ENCODE measurements at places on chromosomes 4 and X.

GRCh38 chr4:9970399-9971011 lies 50.8 kb downstream of the SLC2A9 start:
- DNase-seq, result no peak

GRCh38 chr4:26330946-26331345 lies 10.1 kb downstream of the RBPJ start:
- DNase-seq, result no peak

GRCh38 chrX:151774421-151774820 lies 39.9 kb downstream of the CNGA2 start:
- DNase-seq, result no peak

- DNase-seq, result no peak
These were observed 1.1 kb downstream of the PLXNA3 start for GRCh38 chrX:154458954-154459778.

DNA sequence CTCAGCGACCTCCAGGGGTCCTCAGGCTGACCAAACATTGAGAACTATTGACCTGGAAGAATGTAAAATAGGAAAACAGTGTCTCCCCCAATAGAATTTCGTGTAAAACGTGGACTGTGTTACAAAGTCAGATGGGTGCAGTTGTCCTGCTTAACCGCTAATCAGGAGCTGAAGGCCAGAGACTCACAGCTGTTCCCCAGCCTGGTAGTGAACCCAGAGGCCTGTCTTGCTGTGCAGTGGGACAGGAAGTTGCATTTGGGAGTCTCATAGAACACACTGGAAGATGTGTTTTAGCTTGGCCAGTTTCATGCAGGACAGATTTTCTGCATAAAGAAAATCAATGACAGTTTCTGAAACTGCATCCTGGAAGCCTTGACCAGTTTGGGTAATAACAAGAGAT lies 151.5 kb downstream of the PTTG2 start:
- no peak for DNase-seq

DNA sequence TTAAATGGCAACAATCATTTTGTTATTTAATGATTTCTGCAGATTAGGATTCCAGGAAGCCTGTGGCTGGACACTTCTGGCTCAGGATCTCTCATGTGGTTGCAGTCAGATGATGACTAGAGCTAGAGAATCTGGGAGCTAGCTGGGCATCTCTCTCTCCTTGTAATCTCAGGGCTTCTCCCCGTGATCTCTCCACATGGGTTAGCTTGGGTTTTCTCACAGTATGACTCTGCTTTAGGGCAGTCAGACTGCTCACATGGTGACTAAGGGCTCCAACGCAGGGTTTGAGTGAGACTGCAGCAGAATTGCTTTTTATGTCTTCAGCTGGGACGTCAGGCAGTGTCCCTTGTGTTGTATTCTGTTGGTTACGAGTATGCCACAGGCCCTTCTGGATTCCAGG lies 361.4 kb downstream of the CBLL2 start:
- no peak for DNase-seq

DNA sequence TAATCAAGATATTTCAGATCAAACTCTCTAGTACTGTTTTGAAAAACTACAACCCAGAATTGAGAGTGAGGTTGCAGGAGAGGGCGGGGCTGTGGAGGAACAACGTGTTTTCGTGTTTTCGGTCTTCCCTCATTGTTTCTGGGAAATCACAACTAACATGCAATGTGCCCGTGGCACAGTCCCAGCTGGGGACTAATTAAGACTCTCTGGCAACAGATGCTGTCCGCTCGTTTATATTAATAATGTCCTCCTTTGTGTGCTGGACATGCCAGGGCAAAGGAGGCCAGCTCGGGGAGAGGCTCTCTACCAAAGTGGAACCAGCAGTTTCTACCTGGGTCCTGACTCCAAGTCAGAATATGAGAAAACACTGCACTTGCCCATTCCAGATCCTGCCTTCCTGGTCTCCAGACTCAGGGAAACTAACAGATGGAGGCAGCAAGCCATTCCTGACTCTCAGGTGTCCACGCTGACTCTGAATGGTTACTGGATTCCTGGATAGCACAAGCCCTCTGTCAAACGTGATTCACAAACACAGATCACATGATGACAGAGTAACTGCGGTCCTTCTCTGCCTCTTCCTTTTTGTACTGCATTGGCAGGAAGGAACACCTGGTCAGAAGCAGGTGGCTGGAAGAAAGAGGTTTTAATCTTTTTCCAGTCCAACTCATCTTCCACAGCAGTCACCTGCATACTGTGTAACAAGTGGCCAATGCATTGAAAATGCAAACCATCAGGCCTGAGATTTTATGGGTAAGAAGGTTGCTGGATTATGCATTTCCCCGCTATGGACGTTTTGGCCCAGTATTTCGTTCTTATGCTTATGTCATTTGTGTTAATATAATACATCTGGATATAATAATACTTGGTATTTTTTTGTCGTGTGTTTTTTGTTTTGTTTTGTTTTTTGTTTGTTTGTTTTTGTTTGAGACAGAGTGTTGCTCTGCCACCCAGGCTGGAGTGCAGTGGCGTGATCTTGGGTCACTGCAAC lies 65.0 kb downstream of the COQ2 start:
- DNase-seq, result no peak

DNA sequence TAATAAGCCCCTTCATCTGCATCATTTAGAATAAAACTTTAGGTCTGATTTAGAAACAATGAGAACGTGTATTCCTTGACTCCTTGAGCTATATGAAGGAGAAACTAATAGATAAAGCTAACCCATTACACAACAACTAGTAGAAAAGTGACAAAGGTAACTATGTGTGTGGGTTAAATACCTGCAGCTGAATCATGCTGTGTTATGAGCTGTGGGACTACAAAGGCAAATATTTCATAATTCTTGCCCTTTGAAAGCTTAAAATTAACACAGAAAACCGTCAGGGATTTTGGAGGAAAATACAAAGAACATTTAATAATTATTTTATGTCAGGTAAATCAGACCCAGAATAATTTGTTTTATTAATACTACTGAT lies 898 bp upstream of the NDP start:
- no peak for DNase-seq

DNA sequence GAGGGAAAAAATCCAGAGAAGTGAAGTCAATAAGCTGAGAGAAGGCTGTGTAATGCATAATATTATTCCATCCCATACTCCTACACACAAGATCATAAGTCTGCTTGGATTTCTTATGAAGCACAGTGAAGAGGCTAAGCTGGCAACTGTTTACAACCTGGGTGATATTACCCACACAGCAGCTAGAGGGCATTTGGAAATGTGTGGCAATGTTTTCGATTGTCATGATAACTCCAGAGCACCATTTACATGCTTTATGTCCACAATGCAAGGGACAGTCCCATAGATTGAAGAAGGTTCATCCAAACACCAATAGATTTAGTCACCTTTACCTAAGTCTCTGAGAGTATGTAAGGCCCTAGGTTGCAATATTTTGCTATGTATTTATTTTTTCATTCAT lies 412.2 kb downstream of the PPP3CA start:
- peak; percentile 15 for DNase-seq

DNA sequence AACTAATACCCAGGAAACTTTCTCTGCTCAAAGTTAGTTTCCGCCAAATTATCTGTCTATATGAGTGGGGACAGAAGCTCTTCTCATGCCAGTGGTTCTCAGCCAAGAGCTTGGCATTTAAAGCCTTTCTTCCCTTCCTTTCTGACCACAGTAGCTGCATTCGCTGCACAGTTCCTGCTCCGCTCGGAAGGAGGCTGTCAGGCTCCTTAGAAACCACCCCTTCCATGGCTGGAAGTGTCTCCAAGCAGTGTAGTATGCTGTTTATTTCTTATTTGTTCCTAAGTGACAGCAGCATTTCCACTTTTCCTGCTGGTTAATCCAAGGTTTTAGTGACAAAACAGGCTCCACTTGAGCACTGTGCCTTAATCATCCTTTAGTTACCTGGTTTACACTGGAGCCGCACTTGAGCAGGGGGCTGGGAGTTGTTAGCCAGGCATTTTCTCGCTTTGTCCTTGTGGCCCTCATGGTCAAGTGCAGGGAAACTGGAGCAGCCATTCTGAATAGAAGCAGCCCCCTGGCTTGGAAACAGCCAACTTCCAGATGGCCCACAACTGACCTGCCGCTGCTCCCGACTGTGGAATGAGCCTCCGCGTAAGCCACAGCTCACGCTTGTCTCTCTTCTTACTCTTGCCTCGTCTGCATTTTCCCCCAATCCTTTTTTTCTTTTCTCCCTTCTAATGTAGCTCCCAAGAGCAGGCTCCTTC lies 739.4 kb upstream of the TENM3 start:
- DNase-seq, result no peak

DNA sequence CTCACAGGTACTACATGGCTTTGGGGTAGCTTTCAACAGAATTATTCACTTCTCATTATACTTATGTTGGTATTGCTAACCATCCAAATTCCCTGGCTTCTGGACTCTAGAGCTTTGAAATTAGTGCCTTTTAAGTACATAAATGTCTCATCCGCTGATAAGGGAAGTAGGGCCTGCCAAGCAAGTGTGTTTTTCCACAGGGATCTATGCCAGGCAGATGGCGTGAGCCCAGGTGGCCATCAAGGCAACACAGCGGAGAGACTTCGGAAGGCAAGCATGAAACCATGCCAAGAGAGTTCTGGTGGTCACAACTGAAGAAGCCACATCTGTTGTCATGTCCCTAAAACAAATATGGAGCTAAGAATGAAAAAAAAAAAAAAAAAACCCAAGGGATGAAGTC lies 503.1 kb upstream of the LCORL start:
- no peak for DNase-seq

- DNase-seq, result no peak
These were observed 48.8 kb upstream of the HHIP start for GRCh38 chr4:144597171-144597570.

DNA sequence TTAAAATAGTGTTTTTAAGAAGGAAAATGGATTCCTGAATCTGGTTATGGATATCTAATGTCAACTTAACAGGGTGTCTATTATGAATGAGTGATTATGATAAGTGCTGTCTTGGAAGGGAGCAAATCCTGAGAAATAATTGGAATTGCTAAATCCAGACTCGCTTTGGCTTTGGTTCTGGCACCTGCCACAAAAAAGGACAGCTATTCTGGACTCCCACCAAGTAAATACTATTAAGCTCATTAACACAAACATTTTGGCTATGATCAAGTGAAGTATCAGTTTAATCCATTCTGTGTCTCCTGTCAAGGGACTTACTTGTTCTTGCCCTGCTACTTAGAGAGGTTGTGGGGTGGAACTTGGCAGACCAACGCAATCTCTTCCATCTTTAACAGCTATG lies 403.7 kb downstream of the CENPC start:
- DNase-seq, result no peak

DNA sequence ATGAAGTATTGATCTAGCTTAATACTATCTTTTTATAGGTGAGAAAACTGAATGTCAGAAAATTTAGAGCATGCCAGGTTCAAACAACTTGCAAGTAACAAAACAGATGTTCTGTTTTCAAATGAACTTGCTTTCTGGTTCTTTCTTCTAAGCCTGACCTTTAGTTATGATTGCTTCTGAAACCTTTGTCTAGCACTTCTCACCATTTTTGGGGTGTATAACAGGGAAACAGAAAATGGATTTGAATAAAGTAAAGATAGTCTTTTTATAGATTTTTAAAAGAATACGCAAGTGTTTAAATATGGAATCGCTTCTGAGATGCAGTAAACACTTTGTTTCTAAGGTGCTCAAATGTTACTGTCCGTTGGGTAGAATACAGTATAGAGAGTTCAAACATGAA lies 687.2 kb upstream of the CPEB2 start:
- DNase-seq, result no peak

DNA sequence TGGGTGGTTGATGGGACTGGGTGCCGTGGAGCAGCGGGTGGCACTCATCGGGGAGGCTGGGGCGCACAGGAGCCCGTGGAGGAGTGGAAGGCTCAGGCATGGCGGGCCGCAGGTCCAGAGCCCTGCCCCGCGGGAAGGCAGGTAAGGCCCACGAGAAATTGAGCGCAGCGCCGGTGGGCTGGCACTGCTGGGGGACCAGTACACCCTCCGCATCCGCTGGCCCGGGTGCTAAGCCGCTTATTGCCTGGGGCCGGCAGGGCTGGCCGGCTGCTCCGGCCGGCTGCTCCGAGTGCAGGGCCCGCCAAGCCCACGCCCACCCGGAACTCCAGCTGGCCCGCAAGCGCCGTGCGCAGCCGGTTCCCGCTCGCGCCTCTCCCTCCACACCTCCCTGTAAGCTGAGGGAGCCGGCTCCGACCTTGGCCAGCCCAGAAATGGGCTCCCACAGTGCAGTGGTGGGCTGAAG lies 85.1 kb upstream of the FAT4 start:
- no peak for DNase-seq

GRCh38 chr4:173270312-173271027 lies 63.7 kb downstream of the HMGB2 start:
- DNase-seq, result peak; percentile 28

- no peak for DNase-seq
These were observed 98.3 kb downstream of the HMX1 start for GRCh38 chr4:8773124-8773931.

DNA sequence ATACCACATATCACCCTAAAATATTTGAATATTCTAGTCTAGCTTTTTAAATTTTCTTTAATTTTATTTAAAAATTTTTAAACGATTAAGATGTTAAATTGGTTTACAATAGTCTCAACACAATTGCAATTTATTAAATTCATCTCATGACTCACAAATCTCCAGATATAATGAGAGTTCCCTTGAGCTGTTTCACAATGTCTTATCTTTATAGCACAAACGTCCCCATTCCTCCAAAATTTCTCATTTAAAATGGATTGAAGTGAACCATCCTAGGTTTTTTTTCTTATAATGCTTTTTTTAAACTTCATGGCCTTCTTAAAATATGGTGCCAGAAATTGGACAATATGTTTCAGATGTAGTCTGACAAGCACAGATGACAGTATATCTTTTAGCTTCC lies 204.4 kb downstream of the GABRB1 start:
- no peak for DNase-seq

- no peak for DNase-seq
These were observed 70.2 kb upstream of the AFAP1 start for GRCh38 chr4:8009710-8010511.

- DNase-seq, result no peak
These were observed 564 bp downstream of the FAM149A start for GRCh38 chr4:186104890-186105646.

DNA sequence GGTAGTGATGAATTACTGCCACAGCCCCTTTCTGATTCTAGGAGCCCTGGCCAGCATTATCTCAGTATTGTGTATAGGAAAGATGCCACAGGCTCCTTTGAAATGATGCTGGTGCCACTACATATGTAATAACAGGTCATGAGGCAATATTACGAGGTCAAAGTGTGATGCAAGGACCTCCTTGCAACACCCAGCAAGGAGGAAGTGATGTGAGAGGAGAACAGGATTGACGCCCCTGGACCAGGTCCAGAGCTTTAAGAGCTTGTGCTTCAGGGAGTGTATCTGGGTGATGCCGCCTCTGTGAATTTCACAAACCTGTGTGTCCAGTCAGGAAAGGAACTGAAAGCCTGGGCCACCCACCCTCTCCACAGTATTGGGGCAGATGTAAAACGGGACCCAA lies 261.8 kb downstream of the MID1IP1 start:
- DNase-seq, result peak; percentile 52

DNA sequence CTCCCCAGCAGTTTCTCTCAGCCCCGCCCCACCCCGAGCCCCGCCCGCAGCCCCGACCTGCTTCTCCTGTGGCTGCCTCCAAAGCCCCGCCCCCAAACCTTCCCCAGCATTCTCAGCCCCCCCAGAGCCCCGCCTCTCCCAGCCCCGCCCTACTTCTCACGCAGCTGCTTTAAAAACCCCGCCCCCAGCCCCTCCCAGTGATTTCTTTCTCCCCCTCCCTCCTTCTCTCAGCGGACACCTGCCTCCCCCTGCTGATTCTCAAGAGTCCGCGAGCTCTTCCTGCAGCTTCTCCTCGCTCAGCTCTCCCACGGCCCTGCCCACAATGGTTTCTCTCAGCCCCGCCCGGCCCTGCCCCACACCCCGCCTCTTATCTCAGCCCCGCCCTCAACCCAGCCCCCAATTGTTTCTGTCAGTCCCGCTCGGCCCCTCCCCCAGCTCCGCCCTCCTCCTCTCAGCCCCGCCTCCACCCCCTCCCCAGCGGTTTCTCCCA lies 636 bp upstream of the EOLA1 start:
- DNase-seq, result peak; percentile 42
